Stimulated activated naive CD4-positive, alpha-beta T cell treated with Interleukin-2 at 50 U/mL for 16 hours (primary cell): ENCODE measurements at places on chromosomes 16 and 17.

DNA sequence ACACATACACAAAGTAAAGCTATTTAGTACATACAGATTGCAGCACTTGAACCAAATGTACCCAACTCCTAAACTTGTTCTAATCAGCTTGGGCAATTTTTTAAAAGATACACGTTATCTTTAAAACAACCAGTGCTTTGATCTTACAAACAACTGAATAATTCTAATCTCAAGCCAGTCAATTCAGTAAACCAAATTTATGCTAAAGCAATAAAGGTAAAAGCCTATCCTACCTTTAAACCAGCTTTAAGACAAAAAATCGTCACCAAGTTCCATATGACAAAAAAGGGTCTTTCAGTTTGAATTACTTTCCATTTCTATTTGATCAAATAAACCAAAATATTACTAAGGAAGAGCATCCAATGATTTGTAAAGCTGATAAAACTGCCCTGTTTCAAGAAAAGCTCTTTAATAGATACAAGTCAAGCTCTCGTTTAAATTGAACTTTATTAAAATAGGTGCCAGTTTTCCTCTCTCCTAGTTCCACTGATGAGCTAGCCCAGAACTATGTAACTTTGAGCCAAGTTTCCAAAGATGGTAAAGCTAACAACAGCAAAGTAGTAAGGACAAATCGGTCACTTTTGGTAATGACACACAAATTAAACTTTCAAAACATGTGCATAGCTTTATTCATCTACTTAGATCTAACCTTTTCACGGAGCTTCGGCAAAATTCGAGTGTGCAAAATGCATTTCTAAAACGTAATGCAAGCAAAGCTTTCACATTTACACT is 10.2 kb downstream of the CRYBA1 start:
- DNase-seq, result no peak

GRCh38 chr17:30600060-30600829 is 123.0 kb downstream of the GOSR1 start:
- peak; percentile 62 for DNase-seq

DNA sequence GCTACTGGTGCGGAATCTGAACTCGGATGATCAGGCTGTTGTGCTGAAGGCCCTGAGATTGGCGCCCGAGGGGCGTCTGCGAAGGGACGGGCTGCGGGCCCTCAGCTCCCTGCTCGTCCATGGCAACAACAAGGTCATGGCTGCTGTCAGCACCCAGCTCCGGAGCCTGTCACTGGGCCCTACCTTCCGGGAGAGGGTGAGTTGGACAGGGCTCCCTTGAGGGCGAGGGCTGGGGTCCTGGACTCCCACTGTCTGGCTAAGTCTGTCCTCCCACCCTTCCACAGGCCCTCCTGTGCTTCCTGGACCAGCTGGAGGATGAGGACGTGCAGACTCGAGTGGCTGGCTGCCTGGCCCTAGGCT is 16.7 kb upstream of the CTCF start:
- no peak for DNase-seq

GRCh38 chr16:19783363-19784182 is 65.5 kb downstream of the IQCK start:
- no peak for DNase-seq

GRCh38 chr17:50130559-50131305 is 772 bp upstream of the SAMD14 start:
- no peak for DNase-seq

GRCh38 chr16:84194470-84195200 is 3.7 kb downstream of the ADAD2 start:
- DNase-seq, result no peak

- no peak for DNase-seq
Measured at GRCh38 chr17:74746376-74746775, 2.1 kb upstream of the NHERF1 start.
